Heart right ventricle (tissue), 16 donors: ENCODE measurements at places on chromosomes 1 and 21. TPM values are rescaled to one million over a fixed set of nuclear protein-coding genes. Genes with fewer than 3 reads are reported as not detected.

DNA sequence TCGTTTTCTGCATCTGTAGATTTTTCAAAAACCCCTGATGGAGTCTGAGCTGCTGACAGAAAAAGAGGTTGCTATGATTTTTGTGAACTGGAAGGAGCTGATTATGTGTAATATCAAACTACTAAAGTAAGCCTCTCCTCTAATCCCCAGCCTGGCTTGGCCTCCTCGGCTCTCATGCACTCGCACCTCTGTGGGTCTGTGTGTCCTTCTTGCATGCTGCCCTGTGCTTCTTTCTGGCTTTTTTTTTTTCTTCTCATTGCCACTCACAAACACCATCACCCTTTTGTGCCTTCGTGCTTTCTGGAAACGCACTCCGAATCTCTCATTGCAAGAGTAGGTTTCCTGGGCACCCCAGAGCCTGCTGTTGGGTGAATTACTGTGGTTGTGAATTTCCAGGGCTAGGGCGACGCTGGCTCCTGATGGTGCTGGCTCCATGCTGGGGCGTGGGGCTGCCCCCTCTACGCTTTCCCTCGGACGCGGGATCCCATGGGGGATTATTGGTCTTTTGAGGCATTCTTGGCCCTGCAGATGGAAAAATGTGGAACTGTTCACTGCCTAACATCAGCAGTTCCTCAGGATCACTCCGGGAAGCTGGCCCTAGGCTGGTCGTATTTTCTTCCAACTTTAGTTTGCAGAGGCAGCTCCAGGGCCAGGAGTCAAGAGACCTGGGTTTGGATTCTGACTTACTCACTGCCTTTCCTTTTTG is 56.8 kb downstream of the ATP5PO start:
- DNase-seq = peak; percentile 30

GRCh38 chr1:161482610-161483009 is 22.6 kb upstream of the FCGR2A start:
- DNase-seq = no peak

DNA sequence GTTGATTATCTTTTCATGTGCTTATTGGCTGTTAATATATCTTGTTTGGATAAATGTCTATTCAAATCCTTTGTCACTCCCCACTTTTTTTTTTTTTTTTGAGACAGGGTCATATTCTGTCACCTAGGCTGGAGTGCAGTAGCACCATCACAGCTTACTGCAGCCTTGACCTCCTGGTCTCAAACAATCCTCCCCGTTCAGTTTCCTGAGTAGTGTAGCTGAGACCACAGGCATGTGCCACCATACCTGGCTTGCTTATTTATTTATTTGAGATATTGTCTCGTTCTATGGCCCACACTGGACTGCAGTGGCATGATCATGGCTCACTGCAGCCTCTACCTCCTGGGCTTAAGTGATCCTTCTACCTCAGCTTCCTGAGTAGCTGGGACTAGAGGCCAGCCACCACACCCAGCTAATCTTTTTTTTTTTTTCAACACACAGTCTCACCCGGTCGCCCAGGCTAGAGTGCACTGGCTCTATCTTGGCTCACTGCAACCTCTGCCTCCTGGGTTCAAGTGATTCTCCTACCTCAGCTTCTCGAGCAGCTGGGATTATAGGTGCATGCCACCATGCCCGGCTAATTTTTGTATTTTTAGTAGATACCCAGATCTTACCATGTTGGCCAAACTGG is 13.9 kb upstream of the MYCL start:
- DNase-seq = no peak

- DNase-seq = no peak
These were observed 9.5 kb upstream of the GPR153 start for GRCh38 chr1:6270401-6270800.

DNA sequence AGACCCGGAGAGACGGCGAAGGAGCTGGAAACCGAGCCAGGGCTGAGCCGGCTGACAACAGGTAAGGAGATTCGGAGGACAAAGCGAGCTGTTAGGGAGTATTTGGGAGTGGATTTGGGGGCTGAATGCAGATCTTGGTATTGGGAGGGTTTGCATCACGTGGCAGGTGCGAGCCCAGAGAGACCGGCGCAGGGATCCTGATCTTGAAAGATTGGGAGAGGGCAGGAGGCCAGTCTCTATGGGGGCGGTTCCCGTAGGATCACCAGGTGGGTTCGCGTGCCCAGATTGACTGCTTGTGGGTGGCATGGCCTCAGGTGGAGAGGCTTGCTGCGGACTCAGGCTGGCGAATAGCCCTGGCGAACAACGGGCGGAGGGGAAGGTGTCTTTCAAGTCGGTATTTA is 204 bp downstream of the CIART start:
- peak; percentile 37 for DNase-seq

TEX38 gene
- not detected for total RNA-seq

GRCh38 chr1:226678701-226679100 is 60.4 kb downstream of the ITPKB start:
- no peak for DNase-seq

DNA sequence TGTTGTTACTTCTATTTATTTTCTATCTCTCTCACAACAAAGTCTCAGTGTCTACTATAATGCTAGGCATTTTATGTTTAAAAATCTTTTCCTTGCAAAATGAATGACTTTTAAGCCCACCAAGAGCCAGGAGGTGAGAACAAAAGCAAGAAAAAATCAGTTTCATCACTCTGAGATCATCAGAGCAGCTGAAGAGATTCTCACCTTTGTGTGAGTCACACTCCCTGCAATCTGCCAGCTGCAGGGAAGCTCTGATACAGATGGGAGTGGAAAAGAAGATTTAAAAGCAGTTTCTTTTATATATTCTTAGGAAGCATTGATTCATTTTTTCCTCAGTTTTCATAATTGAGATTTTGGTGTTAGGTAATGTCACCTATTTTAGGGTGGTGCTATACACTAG is 107.6 kb downstream of the LHX9 start:
- no peak for DNase-seq

- no peak for DNase-seq
These were observed 87.4 kb downstream of the DMRTB1 start for GRCh38 chr1:53546409-53547155.

DNA sequence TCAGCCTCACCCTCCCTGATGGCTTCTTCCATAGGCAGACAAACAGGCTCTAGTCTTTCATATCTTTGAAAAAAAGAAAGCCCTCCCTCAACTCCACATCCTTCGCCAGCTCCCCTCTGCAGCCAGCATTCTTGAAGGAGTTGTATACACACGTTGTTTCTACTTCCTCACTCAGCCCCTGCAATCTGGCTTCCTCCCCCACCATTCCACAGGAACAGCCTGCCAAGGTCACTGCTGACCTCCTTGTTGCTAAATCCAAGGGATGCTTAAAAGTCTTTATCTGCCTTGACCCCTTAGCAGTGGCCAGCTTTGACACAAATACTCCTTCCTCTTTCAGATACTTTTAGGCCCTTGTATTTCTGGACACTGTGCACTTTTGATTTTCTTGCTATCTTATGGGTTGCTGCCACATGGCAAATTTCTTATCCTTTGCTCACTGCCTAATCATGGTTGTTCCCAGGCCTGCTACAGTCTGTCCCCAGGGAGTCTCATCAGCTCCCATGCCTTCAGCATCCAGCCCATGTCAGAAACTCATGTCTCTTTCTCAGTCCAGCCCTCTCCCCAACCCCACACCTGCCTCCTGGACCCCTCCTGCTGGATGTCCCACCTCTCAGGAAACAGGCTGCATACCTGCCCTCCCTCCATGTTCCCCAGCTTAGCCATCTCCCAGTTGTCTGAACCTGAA is 8.3 kb downstream of the FAM229A start:
- DNase-seq = peak; percentile 49

PCSK9 gene
- not detected for total RNA-seq

CD53 gene
- total RNA-seq = 2.7 TPM

- no peak for DNase-seq
These were observed 11.3 kb downstream of the ZNF362 start for GRCh38 chr1:33267468-33268205.

GRCh38 chr1:174999936-175000696 is at the start of gene CACYBP:
TSS of gene CACYBP (plus strand) at chr1:174999947. CDS start at chr1:175000181, 234 bp downstream.
- DNase-seq = no peak

- DNase-seq = no peak
These were observed 204.8 kb downstream of the KCNK2 start for GRCh38 chr1:215287362-215287761.

GRCh38 chr21:14737284-14737691 is 191.2 kb upstream of the SAMSN1 start:
- DNase-seq = no peak

DNA sequence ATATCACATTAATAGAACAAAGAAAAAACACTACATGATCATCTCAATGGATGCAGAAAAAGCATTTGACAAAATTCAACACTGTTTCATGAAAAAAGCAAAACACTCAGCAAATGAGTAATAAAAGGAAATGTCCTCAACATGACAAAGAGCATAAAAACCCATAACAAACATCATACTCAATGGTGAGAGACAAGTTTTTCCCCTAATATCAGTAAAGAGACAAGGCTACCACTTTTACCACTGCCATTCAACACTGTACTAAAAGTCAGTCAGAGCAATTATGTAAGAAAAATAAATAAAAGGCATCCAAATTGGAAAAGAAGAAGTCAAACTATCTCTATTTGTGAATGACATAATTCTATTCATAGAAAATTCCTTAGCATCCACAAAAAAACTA is 64.3 kb downstream of the ZNF644 start:
- no peak for DNase-seq

SAMSN1 gene
- 1.1 TPM for total RNA-seq

GRCh38 chr1:23957096-23957495 is 2.5 kb upstream of the PNRC2 start:
- no peak for DNase-seq

GRCh38 chr21:45867041-45867666 is 114.4 kb upstream of the COL6A1 start:
- DNase-seq = no peak

DNA sequence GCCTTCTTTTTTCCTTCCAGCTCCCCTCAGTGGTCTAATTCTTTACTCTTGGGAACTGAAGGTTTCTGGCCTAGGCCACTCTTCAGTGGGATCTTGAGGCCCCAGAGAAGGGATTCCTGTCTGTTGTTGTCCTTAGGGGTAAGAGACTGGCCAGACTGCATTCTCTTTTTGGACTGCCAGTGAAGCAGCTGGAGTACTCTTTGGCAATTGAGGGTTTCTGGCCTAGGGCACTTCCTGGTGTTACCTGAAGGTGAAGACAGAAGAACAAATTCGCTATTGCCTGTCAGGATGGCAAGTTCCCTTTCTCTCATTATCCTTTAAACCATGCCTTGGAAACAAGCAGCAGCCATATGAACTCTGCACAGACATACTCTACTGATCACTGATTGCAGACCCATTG is 286.6 kb upstream of the ZP4 start:
- no peak for DNase-seq

TRPM2 gene
- 1.2 TPM for total RNA-seq

S100A2 gene
- total RNA-seq = 3.6 TPM

CDK11B gene
- total RNA-seq = 20.9 TPM

AXDND1 gene
- not detected for total RNA-seq

DNA sequence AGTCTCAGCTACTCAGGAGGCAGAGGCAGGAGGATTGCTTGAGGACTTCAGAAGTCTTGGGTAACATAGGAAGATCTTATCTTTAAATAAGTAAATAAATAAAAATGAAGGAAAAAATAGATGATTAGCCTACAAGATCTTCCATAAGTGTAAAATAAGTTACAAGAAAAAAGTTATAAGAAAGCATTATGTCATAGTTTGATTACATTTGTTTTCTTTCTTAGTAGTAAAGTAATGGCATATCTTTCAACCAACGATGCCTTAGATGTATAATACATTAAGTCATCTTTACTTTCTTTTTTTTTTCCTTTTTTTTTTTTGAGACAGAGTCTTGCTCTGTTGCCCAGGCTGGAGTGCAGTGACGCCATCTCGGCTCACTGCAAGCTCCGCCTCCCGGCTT is 46.5 kb downstream of the SNRPE start:
- no peak for DNase-seq

DNA sequence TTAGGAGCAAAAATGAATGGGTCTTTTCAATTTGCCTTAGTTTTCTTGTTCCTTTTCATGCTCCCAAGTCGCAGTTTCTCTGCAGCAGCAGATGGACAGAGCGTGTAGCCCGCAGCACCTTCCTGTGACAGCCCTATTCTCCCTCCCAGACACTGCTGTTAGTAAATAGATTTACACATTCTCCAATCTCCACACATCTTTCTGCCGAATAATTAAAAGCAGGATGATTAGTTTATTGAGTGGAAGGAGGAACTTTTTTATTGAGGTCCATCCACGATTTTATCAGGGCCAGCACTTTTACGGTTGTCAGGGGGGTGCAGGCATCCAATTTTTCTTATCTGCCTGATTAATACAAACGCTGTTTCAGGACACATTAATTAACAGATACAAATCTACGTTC is 98.2 kb upstream of the USH2A start:
- no peak for DNase-seq

DNA sequence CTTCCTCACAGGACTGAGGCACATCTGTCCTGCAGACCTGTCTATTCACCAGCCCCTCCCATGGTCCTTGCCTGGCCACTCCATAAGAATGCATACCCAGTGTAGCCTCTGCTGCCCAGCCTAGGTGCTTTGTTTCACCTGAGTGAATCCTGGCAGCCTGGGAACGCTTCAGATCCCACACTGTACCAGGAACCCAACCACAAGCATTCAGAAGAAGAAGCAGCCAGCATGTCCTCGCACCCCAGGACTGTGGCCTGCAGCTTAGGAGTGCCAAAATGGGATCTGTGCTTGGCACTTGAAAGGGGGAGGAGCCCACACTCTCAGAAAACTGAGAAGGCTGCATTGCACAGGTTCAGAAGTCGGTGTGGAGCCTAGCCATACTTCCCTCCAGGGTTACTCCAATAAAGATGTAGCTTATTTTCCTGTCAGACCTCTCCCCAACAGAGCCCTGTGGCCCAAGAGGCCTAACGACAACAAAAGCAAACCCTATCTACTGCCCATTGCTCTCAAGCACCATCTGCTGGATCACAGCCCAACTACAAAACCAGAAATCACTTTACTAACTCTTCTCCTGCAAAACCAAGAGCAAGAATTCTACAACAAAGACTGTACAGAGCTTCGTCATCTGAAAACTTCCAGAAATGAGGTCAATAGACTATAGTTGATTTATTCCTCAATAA is 923.1 kb upstream of the NEGR1 start:
- no peak for DNase-seq

- DNase-seq = peak; percentile 5
These were observed 199.7 kb downstream of the TBX15 start for GRCh38 chr1:118788463-118788862.

SLC16A1 gene
- total RNA-seq = 146 TPM

- no peak for DNase-seq
These were observed 4.4 kb downstream of the ELOVL1 start for GRCh38 chr1:43363283-43363934.

A3GALT2 gene
- total RNA-seq = not detected

DNA sequence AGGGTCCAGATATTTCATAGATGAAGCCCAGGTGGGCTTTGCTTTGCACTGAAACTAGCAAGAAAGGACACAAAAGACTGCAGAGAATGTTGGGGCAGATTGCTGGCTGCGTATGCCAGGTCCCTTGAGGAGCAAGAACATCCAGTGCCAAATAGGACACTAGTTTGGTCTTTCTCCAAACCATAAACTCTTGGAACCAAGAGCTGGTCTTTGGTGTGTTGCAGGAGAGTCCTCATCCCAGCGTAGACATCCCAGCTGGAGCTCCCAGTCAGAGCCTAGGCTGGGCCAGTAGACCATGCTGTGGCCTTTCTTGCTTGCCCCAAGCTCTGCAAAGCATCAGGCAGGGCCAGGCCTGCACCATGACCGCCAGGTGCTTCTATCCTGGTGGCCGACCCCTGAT is 87.5 kb downstream of the ATP5PO start:
- DNase-seq = no peak

FNBP1L gene
- total RNA-seq = 26.4 TPM

TEKT2 gene
- total RNA-seq = not detected
